ENCODE measurements at places on chromosomes 3 and 15.

- DNase-seq = no peak
Observed at GRCh38 chr3:138230525-138230924, 43.4 kb downstream of the ARMC8 start.

GRCh38 chr15:101803209-101803608, at the start of gene OR4F6:
TSS of gene OR4F6 (plus strand) at chr15:101803509. CDS start at chr15:101805720, 2,211 bp downstream.
- no peak for DNase-seq

DNA sequence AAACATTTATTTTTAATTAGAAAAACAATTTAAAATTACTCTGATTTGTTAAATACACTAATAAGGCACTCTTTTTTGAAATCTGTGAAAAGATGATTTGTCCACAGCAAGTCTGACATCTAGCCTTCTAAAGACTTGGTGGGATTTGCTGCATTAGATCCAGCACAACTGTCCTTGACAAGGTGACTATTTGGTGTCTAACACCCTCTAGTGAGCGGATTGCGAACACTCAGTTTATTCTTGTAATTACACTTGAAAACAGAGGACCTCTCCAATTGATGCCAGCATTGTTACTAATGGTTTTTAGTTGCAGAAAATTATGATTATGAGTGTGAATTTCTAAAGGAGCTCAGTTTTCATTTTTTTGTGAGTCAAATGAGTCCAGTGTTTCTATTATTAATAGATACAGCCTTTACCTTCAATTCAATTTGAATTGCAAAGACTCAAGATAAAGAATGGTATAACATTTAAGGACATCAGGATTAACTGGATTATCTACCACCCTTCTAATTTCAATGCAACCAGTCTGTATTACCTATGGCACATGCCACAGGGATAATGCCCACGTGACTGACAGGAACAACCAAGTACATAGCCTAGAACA, 29.7 kb upstream of the STRIT1 start:
- no peak for DNase-seq

GRCh38 chr3:192843723-192844485, 73.8 kb downstream of the MB21D2 start:
- no peak for DNase-seq

DNA sequence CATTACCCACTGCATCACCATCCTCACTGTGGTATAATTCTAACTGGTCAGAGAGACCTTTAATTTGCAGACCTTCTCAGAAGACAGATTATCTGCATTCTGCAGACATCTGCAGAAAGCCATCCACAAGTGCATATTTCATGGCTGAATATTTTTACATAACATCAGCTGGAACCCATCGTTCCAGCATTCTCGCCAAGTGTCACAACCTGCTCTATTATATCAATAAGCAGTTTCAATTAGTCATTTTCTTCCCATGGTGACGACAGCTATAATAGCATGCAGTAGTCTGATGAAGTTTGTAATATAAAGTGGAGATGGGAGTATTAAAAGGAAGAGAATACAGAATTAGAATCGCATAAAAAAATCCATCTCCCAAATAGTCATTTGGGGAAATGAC, 334.7 kb downstream of the FHIT start:
- DNase-seq = no peak

DNA sequence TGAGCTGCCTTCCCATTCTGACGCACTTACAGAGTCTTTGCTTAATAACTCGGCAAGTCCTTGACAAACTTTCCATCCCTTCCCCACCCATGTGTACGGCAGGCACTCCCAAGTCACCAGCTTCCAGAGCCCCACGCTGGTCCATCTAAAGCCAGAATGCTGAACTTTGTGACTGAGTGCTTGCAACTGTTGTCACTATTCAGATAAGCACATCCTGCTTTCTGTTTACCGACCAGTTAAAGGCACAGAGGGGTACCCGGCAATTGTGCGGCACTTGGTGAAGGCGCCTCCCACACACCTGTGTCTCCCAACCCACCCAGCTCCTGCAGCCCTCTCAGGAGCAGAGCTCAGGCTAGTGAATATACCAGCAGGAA, 430.6 kb downstream of the FOXP1 start:
- no peak for DNase-seq

DNA sequence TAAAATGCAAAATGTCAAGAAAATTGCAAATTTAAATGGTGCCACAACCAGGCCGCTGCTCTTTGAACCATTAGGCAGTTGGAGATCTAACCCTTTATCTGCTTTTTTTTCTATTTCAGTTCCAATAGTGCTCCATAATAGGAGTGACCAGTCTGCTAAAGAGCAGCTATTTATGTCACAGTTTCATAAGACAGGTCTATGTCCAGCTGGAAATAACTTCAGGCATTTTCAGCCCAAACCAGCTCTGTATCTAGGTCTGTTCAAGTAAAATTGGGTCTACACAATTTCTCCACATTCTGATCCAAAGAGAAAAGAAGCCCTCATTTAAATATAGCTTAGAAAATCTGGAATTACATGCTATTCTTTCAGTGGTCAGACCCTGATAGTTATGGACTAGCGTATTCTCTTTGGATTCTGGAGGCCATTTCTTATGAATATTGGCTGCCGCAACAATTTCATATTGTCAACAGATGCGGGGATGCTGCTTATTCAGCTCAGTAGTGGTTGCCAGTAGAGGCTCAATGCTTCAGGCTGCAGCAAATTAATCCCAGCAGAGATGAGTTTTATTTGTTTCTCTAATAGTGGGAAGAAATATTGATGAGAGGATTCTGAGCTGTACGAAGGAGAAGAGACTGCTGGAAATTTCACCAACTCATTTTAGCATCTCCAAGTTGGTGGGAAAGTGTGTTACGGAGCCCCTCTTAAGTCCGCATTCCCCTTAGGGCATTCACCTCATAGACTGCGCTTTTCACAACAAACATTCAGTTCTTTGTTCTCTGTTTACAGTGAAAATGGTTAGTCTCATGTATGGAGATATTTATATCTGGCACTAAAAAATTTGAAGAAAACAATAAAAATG, 887.0 kb downstream of the ROBO1 start:
- DNase-seq = no peak

DNA sequence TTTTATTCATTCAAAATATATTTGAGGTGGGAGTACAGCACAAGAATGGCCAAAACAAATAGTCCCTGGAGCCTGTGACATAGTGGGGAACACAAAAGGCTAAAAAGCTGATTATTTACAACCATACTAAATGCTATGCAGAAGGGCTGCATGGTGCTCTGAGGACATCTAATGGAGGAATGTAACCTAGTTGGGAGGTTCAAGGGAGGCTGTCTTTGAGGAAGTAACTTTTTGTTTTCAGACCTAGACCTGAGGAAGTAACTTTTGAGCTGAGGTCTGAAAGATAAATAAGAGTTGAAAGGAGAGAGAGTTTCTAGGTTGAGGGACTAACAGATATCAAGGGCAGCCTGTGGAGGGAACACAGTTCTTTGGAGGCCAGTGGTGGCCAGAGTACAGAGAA, 34.8 kb upstream of the RASA2 start:
- peak; percentile 20 for DNase-seq

GRCh38 chr3:102748646-102749045, 313.8 kb downstream of the ZPLD1 start:
- no peak for DNase-seq

DNA sequence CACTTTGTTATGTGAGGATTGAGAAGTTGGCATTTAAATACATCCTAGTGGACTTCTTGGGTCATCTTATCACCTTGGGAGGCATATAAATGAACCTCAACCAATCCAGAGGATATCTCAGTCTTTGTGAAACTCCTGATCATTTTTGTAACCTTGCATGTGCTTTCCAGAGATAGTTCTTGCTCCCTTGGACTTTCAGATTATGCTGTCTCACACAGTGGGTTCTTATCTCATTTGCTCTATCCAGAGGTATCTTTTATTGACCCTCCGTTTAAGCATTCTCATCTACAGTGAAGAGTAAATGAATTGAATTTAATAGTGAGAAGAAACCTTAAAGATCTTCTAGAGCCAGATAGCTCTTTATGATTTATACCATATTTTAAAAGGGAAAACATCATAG, 10.4 kb downstream of the ARMC8 start:
- no peak for DNase-seq

DNA sequence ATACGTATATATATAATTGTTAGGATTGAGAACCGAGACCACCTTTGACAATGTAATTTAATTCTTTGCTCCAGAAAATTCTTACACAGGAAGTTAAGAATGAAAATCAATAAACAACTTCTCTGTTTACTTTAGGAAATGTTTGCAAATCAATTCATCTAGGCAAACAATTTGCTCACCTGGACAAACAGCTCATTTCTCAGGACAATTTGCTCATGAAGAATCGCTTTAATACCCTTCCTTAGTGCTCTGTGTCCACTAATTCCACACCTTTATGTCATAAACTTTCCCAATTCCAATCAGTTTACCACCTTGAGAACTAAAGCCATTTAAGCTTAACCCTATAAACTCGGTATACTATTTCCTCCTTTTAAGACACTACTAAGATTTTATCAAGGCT, 292.2 kb downstream of the BCHE start:
- DNase-seq = no peak

DNA sequence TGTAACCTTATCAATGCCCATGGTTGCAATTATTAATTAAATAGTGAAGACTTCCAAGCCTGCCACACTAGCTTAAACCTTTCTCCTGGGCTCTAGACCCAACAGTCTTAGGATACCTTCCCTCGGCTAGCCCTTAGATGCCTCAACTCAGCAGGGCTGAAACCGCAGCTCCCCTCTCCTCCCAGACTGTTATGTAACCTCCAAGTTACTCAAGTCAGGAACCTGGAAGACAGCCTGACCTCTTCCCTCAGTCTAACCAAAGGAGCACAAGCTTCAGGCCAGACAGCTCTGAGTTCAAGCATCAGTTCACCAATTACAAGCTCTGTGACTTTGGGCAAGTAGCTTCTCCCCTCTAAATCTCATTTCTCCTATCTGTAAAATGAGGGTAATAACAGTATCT, 70.5 kb upstream of the HACD2 start:
- DNase-seq = no peak

- no peak for DNase-seq
Observed at GRCh38 chr3:7973006-7973405, 528.6 kb upstream of the LMCD1 start.

DNA sequence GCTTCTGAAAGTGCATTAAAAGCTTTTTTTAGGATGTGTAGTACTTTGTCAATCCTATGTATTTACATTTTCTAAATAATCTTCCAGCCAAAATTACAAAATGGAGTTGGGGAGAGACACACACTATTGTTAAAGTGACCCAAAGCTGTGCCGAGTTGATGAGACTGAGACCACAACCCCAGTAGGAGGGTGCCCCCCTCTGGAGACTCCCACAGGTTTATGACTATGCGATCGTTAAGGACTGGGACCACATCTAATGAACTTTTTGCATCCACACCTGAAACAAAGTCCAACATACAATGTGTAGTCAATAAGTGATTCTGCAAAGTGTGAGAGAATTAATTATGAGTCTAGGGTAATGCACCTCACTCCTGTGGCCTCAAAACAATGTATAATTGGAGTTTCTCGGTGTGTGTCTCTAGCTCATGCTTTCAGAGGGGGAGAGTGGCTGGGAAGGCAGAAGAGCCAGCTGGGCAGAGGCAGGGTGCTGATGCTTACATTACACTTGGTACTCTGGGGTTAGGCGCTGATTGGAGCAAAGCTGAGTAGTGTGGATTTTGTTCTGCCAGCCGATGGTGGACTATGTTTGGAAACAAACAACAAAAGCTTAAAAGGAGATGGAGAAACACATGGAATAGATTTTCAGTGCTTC, 102.8 kb downstream of the KCNH8 start:
- no peak for DNase-seq

DNA sequence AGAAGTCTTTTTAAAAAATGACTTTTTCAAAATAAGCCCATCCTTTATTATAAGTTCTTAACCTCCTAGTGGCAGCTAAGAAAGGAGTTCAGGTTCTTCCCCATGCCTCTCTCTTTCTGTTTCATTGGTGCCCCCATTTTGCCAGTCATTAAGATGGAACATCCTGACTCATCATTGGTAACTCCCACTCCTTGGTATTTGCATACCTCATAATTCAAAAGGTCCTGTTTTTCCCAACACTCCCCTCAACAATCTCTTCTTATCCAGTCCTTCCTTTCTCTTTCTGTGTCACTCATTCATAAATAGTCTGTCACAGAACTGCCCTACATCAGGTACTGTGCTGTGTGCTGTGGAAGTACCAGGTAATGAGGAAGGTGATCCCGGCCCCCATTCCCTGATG, 394.0 kb downstream of the FOXP1 start:
- no peak for DNase-seq

DNA sequence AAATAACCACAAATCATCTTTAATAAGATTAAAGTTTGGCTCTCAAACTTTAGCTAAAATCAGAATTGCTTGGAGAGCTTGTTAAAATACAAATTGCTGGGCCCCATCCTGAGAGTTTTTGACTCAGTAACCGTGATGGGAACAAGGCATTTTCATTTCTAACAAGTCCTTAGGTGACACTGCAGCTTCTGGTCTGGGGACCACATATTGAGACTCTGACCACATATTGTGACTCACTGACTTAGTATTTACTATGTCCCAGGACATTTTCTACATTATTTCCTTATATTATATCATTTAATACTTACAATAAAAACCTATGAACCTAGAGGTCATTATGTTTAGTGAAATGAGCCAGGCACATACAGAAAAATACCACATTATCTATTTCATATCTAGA, 164.5 kb downstream of the ZMAT3 start:
- no peak for DNase-seq

DNA sequence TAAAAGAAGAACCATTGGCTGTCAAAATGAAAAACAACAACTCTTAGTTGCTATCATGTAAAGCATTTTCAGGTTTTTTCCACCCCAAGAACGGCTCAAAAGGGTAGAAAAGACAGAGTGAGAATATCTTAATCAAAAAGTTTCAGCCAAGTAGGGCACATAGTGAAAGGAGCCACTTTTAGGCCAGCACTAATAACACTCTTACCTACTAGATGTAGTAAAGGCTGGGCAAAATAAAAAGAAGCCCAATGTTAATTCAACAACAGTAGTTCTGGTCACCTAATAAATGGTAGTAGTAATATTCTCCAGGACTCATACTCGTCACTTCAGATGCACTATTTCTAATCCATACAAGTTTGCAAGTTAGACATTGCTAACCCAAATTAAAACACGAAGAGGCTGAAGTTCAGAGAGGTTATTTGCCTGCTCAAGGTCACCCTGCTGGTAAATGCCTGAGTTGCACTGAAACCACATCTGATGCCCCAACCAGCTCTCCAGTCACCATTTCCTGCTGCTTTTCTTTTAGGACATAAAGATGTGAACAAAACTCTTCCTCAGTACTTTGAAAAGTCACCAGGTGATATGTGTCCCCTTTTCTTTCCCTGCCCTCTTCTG, 7.5 kb downstream of the GOLIM4 start:
- no peak for DNase-seq

All from stimulated activated CD4-positive, alpha-beta T cell treated with anti-CD3 and anti-CD28 coated beads, Interleukin-4, amount 100 ng/mL, for 4 hours (primary cell).